ENCODE measurements at places on chromosomes 7 and 10.

GRCh38 chr10:49512121-49512809 is 26.7 kb downstream of the ERCC6 start:
- no peak for DNase-seq

DNA sequence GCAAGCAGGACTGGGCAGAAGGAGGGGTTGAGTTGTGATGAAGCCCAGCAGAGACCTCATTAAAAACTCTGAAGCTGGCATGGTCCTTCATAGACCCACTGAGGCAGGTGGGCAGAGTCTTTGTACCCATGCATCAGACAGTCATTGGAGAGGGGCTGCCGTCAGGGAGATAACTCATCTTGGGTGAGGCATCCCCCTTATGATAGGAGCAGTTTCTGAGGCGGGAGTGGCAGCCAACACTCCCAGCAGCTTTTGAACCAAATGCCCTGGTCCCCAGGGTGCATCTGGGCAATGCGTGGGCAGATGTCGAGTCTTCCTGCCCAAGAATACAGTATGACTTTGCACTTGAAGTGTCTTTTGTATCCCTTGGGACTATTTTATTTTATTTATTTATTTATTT is 68.1 kb downstream of the HTR5A start:
- DNase-seq = no peak

DNA sequence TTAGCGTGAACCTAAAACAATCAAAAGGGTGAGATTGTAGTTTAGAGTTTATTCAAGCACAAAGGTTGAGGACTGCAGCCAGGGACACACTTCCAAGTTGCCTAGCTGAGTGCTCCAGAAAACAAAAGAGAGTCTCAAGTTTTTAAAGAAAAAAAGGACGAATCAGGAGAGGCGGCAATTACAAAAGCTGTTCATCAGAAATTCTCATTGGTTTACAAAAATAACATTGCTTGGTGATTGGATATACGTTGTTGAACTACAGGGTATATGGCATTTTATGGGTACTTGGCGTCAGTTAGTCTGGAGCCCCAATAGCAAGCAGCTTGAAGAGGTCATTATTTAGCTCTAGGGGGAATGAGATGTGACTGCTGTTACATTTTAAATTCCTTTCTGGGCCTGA is 11.5 kb downstream of the ZNF438 start:
- no peak for DNase-seq

DNA sequence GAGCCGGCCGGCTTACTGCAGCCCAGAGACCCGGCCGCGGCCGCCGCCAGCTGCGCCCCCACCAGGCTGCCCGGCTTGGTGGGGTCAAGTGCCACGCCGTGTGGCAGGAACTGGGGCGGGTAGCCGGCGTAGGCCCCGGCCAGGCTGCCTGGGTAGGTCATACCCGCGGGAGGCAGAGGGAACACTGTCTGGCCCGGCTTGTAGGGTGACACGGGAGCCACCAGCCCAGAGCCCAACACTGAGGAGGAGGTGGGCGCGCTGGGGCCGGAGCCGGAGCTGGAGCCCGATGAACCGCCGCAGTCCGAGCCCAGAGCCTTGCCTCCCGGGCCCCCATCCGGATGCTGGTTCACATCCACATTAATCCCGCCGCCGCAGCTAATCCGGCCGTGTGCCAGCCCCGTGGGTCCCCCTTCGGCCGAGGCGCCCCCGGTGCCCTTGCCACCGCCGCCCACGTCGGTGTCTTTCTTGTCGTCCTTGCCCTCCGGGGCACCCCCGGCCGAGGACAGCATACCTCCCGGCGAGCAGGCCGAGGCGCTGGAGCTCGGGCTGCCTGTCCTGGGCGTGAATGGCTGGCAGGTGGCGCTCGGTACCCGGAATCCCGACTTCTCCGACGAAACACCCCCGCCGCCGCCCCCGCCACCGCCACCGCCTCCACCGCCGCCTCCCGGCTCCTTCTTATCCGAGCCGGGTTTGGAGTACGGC is 2.0 kb downstream of the ZNF503 start:
- DNase-seq = peak; percentile 87

GRCh38 chr7:102450242-102450641 is 14.4 kb downstream of the ALKBH4 start:
- no peak for DNase-seq

- no peak for DNase-seq
Observed at GRCh38 chr7:4670791-4671190, 11.3 kb upstream of the FOXK1 start.

- no peak for DNase-seq
Observed at GRCh38 chr10:31864834-31865518, 63.7 kb downstream of the ARHGAP12 start.

DNA sequence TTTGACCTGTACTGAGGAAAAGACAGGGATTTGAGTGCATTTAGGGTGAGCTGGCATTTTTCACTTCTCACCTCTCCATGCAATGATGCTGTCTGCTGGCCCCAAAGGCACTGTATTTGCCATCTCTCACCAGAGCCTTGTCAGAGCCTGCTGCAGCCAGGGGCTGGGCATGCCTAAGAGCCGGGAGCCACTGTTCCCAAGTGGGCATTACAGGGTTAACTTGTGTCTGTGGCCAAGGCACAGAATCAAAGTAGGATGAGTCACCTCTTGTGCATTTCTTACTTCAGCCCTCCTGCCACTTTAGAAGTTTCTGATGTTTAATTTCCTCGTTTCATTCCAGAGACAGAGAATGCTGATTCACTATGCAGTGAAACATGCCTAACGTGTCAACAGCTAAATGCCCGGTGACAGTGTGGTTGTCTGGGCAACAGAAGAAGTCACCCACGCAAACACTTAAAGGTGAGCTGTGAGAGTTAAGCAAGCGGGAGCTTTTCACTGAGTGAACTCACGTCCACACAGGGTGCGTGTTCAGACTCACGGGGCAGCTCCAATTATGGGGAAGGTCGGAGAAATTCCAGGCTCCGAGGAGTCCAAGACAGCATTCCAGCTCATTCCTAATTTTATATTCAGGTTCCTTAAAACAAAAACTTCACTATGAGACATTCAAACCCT is 57.1 kb upstream of the IGFBP3 start:
- peak; percentile 34 for DNase-seq

DNA sequence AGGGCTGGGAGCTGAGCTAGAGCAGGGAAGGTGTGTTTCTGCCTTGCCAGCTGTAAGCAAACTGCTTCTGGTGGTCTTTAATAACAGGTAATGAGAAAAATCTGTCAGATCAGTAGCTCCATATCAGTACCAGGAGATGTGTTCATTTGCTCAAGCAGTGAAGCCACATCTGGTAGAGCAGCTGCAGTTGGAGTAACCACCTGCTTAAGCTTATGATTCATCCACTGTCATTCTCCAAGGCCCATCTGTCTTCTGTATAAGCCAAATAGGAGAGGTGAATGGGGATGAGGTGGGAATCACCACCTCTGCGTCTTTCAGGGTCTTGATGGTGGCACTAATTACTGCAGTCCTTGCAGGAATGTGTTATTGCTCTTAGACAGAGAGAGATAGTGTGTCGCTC is 18.4 kb upstream of the COBL start:
- DNase-seq = no peak

DNA sequence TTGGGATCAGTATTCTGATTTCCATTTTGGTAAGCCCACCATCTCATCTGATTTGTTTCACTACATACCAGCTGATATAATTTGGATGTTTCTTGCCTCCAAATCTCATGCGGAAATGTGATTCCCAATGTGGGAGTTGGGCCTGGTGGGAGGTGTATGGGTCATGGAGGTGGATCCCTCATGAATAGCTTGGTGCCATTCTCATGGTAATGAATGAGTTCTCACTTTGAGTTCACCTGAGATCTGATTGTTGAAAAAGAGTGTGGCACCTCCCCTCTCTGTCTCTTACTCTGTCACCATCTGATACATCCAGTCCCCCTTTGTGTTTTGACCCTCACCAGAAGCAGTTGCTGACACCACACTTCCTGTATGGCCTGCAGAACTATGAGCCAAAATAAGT is 347.3 kb downstream of the ARL4A start:
- DNase-seq = no peak

GRCh38 chr10:87767253-87767652 is 50.8 kb downstream of the ATAD1 start:
- DNase-seq = no peak

DNA sequence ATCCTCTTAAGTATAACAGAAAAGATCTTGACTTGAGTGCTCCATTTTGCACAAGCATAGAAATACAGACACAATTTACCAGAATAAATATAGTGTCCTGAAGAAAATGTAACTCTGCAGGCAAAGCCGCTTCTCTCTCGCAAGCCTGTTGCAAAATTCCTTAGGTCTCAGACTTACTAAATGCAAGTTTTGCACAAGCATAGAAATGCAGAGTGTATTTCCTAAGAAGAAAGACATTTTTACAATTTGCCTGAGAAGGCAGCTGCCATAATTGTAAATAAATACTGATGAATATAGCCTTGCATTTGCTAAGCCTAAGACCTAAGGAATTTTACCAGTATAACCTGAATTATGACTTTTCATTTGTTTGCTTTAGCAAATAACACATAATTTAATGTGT is 67.1 kb downstream of the AGMO start:
- no peak for DNase-seq

DNA sequence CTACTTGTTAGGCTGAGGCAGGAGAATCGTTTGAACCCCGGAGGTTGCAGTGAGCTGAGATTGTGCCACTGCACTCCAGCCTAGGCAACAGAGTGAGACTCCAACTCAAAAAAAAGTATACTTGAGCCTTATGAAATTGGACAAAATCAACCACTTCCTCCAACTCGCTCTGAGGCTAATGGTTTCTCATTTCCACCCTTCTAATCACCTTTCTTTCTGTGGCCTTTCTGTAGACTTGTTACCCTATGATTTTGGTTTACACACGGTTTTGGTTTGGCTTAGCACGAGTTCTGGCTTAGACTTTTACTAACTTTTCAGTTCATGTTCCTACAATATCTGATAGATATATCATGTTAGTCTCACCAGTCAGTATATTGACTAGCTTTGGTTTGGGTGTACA is 152.0 kb downstream of the PHTF2 start:
- DNase-seq = no peak

DNA sequence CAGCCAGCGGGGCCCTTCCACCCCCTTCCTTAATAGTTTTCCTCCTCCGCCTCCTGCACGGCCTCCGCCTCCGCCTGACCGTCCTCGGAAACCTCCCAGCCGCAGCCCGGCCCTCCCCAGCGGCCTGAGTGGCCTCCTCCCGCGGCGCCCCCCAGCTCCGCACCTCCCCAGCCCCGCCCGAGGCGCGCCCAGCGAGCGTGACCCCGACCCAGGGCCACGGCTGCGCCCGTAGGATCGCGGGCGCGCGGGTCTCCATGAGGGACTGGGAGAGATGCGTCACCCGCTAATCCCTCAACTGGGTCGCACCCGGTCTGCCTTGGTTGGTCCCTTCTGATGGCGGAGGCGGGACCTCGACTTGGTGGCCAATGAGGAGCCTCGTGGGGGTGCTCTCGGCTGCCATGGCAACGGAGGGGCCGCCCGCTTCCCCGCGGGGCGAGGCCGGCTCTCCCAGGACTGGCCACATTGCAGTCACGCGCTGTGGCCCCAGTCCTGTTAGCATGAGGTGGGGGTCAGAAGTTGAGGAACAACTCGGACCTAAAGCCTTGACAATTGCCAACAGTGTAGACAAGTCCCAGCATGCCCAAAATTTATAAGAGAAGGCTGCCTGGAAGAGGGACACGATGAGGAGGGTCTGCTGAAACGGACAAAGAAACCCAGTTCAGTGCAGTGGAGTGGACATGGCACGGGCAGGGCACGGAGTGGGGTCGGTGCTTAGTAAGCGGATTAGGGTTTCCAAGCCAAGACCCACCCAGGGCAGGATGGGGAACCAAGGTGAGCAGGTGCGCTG is 24.3 kb downstream of the DDIT4 start:
- DNase-seq = peak; percentile 98

GRCh38 chr10:119336599-119336998 is 129.2 kb downstream of the GRK5 start:
- DNase-seq = no peak

- peak; percentile 50 for DNase-seq
Observed at GRCh38 chr10:103451091-103451813, 918 bp downstream of the CALHM2 start.

DNA sequence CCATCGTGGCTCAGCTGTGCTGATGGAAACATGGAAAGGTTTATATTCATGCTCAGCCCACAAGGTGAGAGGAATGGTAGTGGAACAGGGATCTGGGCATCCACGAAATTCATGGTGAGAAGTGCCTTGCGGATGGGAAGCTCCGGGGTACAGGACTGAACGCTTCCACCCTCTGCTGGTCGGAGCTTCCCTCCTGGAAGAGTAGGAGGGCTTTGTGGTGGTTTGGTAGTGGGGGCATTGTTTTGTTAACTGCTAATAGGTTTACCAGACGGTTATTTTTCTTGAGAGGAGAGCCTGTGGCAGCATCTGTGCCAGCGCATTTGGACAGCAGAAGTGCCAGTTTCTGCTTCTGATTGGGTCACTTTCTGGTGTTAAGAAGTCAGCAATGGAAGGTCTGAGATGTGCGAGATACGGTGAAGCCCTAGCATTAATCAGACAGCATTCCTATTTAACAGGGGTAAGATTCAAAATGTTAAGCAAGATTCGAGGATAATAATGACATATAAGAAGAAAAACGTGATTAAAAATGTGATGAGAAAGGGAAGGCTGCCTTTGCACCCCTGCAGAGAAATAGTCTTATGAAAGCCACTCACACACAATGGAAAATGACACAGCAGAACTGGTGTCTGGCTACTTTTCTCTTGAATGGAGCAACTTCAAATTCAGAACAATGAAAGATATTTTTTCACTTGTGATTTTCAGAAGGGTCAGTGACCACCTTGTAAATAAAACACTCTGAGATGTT is 17.7 kb downstream of the ABCA13 start:
- DNase-seq = no peak

DNA sequence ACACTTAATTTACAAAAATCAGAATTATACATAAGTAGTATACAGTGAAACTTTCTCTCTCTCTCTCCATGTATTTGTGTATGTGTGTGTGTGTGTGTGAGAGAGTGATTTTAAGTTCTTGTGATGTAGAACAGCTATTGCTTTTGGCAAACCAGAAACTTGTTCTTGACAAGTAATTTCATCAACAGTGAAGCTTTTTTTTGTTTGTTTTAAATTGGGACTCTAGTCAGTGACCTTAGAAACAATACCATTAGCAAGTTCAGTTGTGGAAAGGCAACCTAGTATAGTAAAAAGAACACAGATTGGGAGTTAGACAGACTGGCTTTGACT is 319.1 kb downstream of the PTEN start:
- DNase-seq = no peak

DNA sequence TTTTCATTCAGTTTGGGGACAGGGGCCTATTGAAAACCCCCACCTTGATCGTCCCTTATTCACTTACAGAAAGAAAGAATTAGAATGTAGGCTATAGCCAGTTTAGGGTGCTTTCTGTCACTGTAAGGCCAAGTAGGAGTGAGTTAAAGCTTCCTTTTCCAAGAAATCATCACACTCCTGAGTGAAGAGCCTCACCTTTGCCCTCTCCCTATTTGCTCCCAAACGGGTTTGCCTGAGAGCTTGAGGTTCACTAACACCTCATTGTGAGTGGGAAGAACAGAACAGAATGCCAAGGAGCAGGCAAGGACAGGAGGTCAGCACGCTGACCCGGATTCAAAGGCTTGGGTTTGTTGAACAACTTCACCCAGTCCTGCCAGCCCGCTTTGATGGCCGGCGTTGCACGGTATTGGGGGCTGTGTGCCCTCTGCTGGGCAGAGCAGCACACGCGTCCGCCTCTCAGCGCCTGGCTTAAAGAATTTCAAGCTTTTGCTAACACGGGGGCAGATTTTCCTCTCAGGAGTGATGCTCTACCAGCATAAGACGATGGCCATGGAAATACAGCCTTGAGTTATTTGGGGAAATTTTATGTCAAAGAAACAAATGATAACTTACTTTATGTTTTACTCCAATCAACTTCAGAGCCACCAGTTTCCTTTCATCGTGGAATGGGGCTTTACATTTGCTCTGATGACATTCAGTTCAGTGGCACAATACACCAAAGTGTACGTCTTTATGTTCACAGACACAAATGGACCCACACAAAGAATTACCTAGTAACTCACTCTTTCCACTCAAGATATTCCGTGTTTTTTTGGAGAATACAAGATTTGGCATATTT is 470.0 kb downstream of the SUGCT start:
- peak; percentile 76 for DNase-seq
